CD4-positive, alpha-beta T cell treated with Interferon gamma for 1 hour (primary cell): ENCODE measurements at places on chromosomes 3 and 15.
A peak's percentile ranks its signal among the peaks of the same experiment; 100 is the strongest.

DNA sequence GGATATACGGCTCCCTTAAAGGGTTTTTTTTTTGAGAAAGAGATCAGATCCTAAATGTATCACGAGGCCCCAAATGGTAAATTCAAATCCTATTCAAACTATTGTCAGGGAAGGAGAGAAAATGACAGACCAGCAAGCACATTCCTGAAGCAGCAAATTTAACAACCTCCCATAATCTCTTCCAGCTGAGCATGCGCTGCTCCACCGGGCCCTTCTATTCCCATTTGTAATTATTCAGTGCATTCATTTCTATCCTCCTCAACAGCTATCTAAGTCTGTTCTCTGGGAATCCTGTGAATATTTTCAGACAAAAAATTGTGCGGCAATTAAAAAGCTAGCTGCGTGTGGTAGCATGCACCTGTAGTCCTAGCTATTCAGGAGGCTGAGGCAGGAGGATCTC is 43.2 kb downstream of the MAGI1 start:
- DNase-seq, result no peak

DNA sequence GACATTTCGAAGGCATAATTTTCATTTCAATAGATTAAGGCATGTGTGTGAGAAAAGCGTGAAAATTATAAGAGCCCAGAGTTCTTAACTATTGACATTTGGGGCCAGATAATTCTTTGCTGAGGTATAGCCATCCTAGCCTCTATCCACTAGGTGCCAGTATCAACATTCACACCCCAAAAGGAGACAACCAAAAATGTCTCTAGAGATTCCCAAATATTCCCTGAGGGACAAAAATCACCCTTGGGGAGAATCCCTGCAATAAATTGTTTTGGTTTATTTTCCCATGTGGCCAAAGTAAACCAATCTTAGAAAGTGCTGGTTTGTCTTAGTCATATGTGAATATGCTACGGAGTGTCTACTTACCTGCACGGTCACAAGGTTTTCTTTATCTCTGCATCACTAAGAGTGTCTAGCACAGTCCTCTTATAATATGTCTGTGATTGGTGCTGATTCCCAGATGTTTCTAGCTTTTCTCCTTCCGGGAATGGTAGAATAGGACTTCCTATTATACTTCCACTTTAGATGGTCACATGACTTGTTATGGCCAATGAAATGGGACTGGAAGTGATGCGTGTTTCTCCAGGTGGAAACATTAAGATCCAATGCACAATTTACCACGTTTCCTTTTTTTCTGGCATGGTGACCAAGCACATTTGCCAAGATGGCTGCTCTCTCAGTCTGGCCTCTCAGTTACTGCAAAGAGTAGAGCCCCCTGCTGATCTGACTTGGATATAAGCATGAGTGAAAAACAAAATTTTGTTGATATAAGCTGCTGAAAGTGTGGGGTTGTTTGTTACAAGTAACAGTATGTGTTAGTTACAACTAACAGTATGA is 8.0 kb upstream of the KBTBD8 start:
- no peak for DNase-seq

DNA sequence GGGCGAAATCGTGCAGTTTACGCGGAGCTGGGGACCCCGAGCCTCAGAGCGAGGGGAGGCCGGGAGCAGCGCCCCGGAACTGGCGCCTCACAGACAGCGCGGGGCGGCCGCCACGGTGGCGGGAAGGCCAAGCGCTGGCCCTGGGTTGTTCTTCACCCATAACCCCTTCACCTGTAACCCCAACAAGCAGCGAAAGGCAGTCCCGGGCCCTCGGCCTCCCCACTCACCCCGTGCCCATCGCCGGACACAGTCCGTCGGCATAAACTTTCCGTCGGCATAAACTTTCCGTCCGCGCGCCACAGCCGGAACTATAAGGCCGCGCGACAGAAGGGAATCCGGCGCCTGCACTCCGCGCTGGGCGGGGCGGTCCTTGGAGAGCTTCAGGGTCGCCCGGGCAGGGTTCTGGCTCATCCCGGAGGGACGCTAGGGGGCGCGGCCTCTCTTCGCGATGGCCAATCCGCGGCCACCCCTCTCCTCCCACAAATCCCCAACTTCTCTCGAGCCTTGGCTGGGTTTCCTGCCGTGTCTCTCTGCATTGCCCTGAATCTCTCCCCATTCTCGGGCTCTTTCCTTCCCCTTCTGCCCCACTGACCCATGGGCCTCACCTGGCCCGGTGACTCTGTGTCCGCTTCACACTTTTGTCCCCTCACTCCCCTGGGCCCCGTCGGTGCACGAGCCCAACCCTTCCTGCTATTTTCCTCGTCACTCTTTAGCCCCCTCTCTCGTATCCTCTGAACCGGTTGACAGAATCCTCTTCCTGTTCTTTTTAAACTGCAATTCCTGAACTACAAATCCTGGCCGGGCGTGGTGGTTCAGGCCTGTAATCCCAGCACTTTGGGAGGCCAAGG is at the start of gene INTS14:
TSS of gene INTS14 (minus strand) at position 261 of the 848 bp plus-strand sequence. CDS start 3,751 bp downstream, outside the sequence.
- peak; percentile 90 for DNase-seq

DNA sequence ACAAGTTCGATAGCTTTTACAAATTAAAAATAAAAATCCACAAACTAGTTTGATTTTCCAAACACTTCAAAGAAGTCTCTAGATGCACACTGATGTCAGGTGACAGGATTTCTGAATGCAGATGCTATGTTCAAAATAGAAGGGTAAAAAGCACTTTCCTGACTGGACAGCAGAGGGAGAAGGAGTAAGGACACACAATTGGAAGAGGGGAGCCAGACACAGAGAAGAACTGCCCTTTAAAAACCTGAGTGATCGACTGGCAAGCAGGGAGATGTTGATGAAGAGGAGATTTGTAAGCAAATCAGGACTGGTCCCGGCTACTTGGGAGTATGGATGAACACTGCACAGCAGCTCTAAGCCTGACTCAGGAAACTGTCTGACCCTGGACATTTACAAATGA is 612.8 kb downstream of the MAGI1 start:
- DNase-seq, result no peak

GRCh38 chr15:101526442-101526841 is 36.9 kb upstream of the PCSK6 start:
- DNase-seq, result no peak

- DNase-seq, result no peak
Observed at GRCh38 chr3:25592510-25592968, 72.2 kb downstream of the TOP2B start.

GRCh38 chr3:185318141-185318540 is 44.8 kb upstream of the MAP3K13 start:
- DNase-seq, result no peak

- DNase-seq, result no peak
Observed at GRCh38 chr3:58824777-58825176, 158.2 kb upstream of the FAM3D start.

GRCh38 chr3:86563400-86563970 is 427.5 kb downstream of the VGLL3 start:
- no peak for DNase-seq

GRCh38 chr3:99768126-99768525 is 49.5 kb upstream of the CMSS1 start:
- DNase-seq, result no peak

- DNase-seq, result no peak
Observed at GRCh38 chr15:66231394-66232266, 21.9 kb downstream of the MEGF11 start.

DNA sequence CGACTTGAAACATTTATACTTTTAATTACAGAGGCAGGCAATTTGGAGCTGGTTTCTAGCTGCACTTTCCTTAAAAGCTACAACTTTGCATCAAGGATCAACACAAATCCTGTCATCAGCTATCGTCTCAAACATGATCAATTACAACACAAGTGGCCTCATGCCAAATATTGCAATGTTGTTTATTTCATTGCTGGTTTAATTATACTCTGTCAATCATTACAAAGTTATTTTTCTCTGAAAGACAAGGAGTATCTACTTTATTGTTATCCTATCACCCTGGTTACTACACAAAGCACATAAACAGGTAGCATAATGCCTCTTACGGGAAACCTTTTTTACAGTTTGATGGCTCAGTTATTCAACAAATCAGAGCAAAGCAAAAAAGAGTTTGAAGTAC is 58.0 kb upstream of the FOXB1 start:
- DNase-seq, result no peak

- no peak for DNase-seq
Observed at GRCh38 chr3:165614337-165614736, 222.9 kb downstream of the BCHE start.

- no peak for DNase-seq
Observed at GRCh38 chr3:189225431-189225830, 53.7 kb downstream of the TPRG1 start.

- DNase-seq, result no peak
Observed at GRCh38 chr15:67792250-67792942, 32.9 kb upstream of the SKOR1 start.

DNA sequence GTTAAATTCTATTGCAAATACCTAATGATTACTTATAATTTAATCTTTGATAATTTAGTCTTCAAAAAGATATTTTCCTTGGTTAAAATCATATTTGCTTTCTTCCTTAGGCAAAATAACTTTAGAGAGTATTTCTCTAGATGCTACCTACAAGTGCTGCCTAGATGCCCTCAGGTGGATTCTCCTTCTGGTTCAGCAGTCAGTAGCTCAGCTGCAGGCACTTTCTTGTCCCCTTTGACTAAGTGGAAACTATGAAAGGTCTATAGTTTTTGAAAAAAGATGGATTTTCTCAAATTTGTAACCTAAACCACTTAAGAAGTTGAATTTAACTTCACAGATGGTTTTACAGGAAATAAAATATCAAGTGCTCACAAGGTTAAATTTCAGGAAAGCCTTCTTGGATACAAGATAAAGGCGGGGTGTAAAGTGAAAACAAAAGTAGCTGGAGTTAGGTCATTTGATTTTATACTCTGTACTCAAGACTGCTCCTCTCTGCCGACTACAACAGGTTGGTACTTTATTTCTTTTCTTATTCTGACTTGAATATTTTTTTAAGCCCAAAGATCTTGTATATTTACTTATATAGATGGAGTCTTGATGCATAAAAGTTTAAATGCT is at the start of gene ACKR4:
TSS of gene ACKR4 (plus strand) at position 455 of the 618 bp plus-strand sequence. CDS start 3,128 bp downstream, outside the sequence.
- no peak for DNase-seq

- no peak for DNase-seq
Observed at GRCh38 chr3:128410669-128411573, 55.8 kb downstream of the DNAJB8 start.

GRCh38 chr3:53269888-53270880 is 14.4 kb upstream of the TKT start:
- peak; percentile 57 for DNase-seq

DNA sequence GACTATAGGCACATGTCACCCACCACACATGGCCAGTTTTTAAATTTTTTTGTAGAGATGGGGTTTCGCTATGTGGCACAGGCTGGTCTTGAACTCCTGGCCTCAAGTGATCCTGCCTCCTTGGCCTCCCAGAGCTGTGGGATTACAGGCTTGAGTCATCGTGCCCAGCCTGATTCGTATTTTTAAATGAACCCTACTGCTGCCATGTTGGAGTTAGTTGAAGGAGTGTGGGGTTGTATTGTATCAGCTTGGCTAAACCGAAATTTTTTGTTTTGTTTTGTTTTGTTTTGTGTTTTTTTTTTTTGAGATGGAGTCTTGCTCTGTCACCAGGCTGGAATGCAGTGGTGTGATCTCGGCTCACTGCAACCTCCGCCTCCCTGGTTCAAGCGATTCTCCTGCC is 11.8 kb upstream of the ZNF770 start:
- no peak for DNase-seq

DNA sequence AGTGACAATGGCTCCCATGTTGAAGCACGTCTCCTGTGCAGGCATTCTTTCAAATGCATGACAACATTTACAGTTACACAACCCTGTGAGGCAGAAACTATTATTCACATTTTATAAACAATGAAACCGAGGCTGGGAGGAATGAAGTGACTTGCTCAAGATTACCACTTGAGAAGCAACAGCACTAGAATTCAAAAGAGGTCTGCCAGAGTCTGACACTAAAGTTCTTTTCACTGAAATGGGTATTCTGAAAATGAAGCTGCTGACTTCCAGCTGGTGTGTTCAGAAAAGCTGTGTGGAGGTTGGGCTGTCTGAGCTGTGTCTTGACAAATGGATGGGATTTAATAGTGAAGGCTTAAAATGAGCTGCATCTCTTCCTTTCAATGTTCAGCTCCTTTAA is 104.4 kb downstream of the THSD4 start:
- DNase-seq, result no peak

DNA sequence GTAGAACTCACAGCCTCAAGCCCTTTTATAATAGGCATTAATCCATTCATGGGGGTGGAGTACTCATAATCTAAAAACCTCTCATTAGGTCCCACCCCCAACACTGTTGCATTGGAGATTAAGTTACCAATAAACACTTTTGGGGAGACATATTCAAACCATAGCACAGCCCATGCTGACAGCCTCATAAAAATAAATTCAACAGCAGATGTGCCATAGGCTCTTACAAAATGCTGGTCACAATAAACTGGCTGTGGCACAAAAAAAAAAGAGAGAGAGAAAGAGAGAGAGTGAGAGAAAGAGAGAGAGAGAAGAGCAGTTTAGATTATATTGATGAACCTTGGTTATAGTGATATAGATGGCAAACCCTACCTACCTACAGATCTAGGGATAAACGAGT is 1000.9 kb downstream of the TUSC7 start:
- no peak for DNase-seq

GRCh38 chr3:133276594-133276993 is 123.3 kb upstream of the BFSP2 start:
- no peak for DNase-seq

- no peak for DNase-seq
Observed at GRCh38 chr3:196883361-196883760, 15.6 kb downstream of the SENP5 start.

DNA sequence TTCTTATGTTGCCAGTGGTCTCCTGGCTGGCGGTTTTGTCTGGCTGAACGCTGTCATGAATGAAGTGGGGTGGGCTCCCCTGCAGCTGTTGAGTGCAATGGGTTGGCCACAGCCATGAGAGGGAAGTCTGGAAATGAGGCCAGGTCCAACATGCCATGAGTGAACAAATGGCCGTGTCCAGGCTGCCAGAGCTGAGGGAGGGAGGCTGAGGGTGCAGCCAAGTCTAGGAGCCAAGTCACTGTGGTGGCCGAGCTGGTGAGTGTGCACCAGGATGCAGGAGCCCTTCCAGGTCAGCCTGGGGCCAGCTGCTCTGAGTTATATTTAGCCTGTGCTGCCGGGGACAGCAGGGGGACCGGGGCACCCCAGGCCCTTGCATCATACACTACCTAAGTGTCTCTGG is 24.7 kb upstream of the PRR23E start:
- no peak for DNase-seq

DNA sequence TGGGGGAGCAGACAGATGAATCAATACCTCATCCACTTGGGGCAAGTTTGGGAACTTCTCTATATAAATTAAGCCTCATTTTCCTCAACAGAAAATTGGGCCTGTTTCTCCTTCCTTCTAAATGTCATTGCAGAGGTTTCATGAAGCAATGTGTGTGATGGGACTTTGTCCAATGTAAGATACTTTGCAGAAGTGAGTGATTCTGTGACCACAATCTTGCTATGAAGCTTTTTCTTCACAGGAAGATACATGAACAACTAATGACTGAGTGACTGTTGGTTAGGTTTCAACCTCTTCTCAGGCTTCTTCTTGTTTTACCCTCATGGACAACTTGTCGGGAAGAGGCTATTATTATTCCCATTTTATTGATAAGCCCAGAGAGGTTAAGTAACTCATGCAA is 11.0 kb downstream of the TMEM45A start:
- DNase-seq, result no peak
